ENCODE measurements at places on chromosomes 7 and 10. TPM values are rescaled to one million over a fixed set of nuclear protein-coding genes. Genes with fewer than 3 reads are reported as not detected.

PCLO gene
- polyA plus RNA-seq, result 25.5 TPM

PVRIG gene
- polyA plus RNA-seq, result not detected

PRLHR gene
- 0.20 TPM for polyA plus RNA-seq

PLAC9 gene
- not detected for polyA plus RNA-seq

MBLAC1 gene
- polyA plus RNA-seq, result 6.4 TPM

CACNB2 gene
- 14.3 TPM for polyA plus RNA-seq

CUBN gene
- 8.7 TPM for polyA plus RNA-seq

HOXA10 gene
- polyA plus RNA-seq, result not detected

DDX50 gene
- polyA plus RNA-seq, result 45.6 TPM

DPYSL4 gene
- polyA plus RNA-seq, result 143 TPM

ST8SIA6 gene
- 0.20 TPM for polyA plus RNA-seq

KIAA1549 gene
- 14.8 TPM for polyA plus RNA-seq

PTPRN2 gene
- polyA plus RNA-seq, result 45.5 TPM

HDAC9 gene
- 15.9 TPM for polyA plus RNA-seq

NUTM2D gene
- polyA plus RNA-seq, result 8.2 TPM

CLEC5A gene
- not detected for polyA plus RNA-seq

OPN4 gene
- polyA plus RNA-seq, result not detected

ZNF853 gene
- polyA plus RNA-seq, result 8.7 TPM

ODAD2 gene
- polyA plus RNA-seq, result not detected

IFIT3 gene
- not detected for polyA plus RNA-seq

BICC1 gene
- 7.6 TPM for polyA plus RNA-seq

HHEX gene
- polyA plus RNA-seq, result not detected

HOXA6 gene
- polyA plus RNA-seq, result not detected

UBN2 gene
- 17.4 TPM for polyA plus RNA-seq

SORCS1 gene
- 27.0 TPM for polyA plus RNA-seq

PPP1R3A gene
- 1.6 TPM for polyA plus RNA-seq

NKX2-3 gene
- not detected for polyA plus RNA-seq

CADPS2 gene
- 5.0 TPM for polyA plus RNA-seq

CYP2C9 gene
- polyA plus RNA-seq, result not detected

C10orf67 gene
- 0.48 TPM for polyA plus RNA-seq

CREB5 gene
- polyA plus RNA-seq, result 3.2 TPM

DENND2A gene
- 21.7 TPM for polyA plus RNA-seq

GNAT3 gene
- polyA plus RNA-seq, result not detected

OR2A1 gene
- not detected for polyA plus RNA-seq

C10orf62 gene
- not detected for polyA plus RNA-seq

UNC5B gene
- polyA plus RNA-seq, result 2.0 TPM

NAT16 gene
- polyA plus RNA-seq, result 4.5 TPM

NODAL gene
- polyA plus RNA-seq, result 0.46 TPM

HACD1 gene
- 33.6 TPM for polyA plus RNA-seq

BHLHA15 gene
- polyA plus RNA-seq, result not detected

TMEM168 gene
- polyA plus RNA-seq, result 24.0 TPM

PDGFA gene
- 5.4 TPM for polyA plus RNA-seq

IGFBP1 gene
- not detected for polyA plus RNA-seq

GCK gene
- polyA plus RNA-seq, result 7.4 TPM

SEC31B gene
- polyA plus RNA-seq, result 23.1 TPM

TRIM50 gene
- not detected for polyA plus RNA-seq

SAMD8 gene
- 32.9 TPM for polyA plus RNA-seq

LEP gene
- polyA plus RNA-seq, result not detected

TMEM72 gene
- polyA plus RNA-seq, result 1.4 TPM

PNLIP gene
- not detected for polyA plus RNA-seq

GIMAP1 gene
- not detected for polyA plus RNA-seq

CYP2E1 gene
- polyA plus RNA-seq, result 4.0 TPM

TACR2 gene
- polyA plus RNA-seq, result not detected

PITX3 gene
- polyA plus RNA-seq, result not detected

TNRC18 gene
- 28.6 TPM for polyA plus RNA-seq

BBS9 gene
- 8.4 TPM for polyA plus RNA-seq

CHST15 gene
- 0.79 TPM for polyA plus RNA-seq
